ENCODE measurements at places on chromosomes 16 and 17. TPM values are rescaled to one million over a fixed set of nuclear protein-coding genes. Genes with fewer than 3 reads are reported as not detected.

NOL3 gene
- 37.8 TPM for total RNA-seq

KRT32 gene
- not detected for total RNA-seq

OR1E1 gene
- not detected for total RNA-seq

GRCh38 chr16:48507886-48508285, 102.1 kb downstream of the N4BP1 start:
- no peak for DNase-seq

DNA sequence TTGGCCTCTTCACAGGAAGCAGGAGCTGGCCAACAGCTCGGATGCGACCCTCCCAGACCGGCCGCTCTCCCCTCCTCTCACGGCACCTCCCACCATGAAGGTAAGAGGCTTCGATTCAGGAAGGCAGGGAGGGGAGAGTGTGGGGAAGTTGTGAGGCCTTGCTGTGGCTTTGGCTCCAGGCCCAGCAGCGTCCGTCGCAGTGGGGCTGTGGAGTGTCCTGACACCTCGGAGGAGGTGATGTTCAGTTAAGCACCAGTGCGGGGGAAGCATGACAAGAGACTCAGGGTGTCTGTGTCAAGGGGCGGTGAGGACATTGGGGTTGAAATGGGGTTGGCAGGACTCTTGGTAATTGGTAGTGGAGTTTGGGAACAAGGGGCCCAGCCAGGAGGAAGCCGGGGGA, 109.0 kb downstream of the RAP1GAP2 start:
- no peak for DNase-seq
